Sigmoid colon (tissue), 7 donors: ENCODE measurements at places on chromosomes 12 and 14. TPM values are rescaled to one million over a fixed set of nuclear protein-coding genes. Genes with fewer than 3 reads are reported as not detected.

DNA sequence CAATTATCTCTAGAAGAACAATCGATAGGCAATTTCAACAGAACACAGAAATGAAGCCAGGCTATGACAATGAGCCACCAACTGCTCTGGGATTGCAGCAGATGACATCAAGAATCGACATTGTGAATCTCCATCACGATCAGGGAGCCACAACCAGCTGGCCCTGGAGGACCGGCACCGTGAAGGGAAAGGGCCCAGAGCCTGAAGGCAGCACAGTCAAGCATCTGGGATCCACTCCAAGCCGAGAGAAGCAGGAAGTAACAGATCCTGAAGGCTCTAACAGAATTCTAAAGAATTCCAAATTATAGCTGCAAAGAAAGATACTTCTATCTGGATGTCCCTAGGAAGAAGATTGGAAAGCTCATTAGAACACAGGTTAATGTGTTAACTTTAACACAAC lies 61.0 kb downstream of the LRRC74A start:
- no peaks in the 10 kb centered on the region for H3K36me3 ChIP-seq
- H3K27me3 ChIP-seq: no peaks in the 10 kb centered on the region
- no peak for DNase-seq
- no peaks in the 10 kb centered on the region for H3K4me1 ChIP-seq
- H3K27ac ChIP-seq: no peak overlapping the region

DNA sequence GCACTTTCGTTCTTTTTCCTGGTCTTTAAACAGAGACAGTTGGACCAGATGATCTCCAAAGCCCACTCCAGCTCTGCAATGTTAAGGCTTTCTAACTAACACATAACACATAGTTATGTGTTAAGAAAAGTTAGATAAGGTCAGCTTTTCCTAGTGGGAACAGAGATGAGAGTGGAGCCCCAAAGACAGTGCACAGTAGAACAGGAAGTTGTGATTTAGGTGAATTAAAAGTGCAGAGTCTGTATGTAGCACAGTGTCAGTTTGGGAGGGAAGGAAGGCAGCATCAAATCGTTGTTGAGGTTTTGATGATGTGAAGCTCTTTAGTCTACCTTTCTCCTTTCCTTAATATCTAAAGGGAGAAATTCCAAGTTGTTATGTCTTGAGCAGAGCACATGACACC lies 31.7 kb downstream of the PRORP start:
- H3K36me3 ChIP-seq: no peaks in the 10 kb centered on the region
- H3K27ac ChIP-seq: no peak overlapping the region
- no peaks in the 10 kb centered on the region for H3K27me3 ChIP-seq

DNA sequence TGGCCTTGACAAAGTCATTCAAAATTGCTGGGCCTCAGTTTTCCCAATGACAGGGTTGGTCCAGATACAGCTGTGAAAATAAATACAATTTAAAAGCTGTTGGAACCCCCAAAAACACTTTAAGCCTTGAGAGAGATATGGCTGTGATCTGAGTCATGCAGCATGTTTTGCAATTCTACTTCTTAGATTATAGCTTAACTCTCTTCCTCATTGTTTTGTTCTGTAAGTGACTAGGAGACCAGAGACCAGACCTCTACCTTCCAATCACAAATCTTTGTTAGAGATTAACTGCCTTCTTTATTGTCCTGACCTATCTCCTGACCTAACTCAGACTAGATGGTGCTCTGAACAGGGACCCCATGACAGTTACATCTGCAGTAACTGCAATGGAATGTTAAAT lies 198.1 kb downstream of the STXBP6 start:
- H3K36me3 ChIP-seq: peaks cover 12% of the 10 kb centered on the region
- H3K27ac ChIP-seq: no peak overlapping the region
- no peak for DNase-seq
- H3K4me3 ChIP-seq: no peak overlapping the region
- H3K27me3 ChIP-seq: no peaks in the 10 kb centered on the region

GRCh38 chr12:67274186-67274585 lies 5.0 kb downstream of the CAND1 start:
- H3K4me1 ChIP-seq: peaks cover 84% of the 10 kb centered on the region
- peak overlapping the region; percentile 99 for H3K27ac ChIP-seq
- H3K27me3 ChIP-seq: no peaks in the 10 kb centered on the region
- DNase-seq: no peak
- no peaks in the 10 kb centered on the region for H3K36me3 ChIP-seq

DNA sequence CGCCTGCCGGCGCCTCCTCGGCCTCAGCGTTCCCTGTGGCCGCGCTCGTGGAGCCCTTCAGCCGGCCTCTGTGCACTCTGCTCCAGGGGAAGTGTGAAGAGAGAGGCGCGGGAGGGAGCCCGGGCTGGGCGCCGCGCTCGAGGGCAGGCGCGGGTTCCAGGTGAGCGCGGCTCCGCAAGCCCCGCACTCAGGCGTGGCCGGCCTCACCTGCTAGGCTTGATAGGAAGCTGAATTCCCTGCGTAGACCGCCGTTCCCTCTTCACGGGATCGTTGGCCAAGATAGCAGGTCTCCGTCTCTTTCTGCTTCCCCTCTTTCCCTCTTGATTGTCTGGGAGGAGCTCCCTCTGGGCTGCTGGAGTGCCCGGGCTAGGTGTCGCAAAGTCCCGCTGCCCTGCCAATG lies 89.7 kb downstream of the ASCL4 start:
- no peak for DNase-seq
- H3K4me1 ChIP-seq: no peaks in the 10 kb centered on the region
- H3K27ac ChIP-seq: no peak overlapping the region
- H3K27me3 ChIP-seq: no peaks in the 10 kb centered on the region
- H3K4me3 ChIP-seq: peak overlapping the region; percentile 25

- no peak overlapping the region for H3K27ac ChIP-seq
- no peak overlapping the region for H3K4me3 ChIP-seq
- no peaks in the 10 kb centered on the region for H3K36me3 ChIP-seq
- H3K4me1 ChIP-seq: peaks cover 41% of the 10 kb centered on the region
Measured at GRCh38 chr12:22538311-22538710, 6.0 kb downstream of the C2CD5 start.

- H3K27ac ChIP-seq: no peak overlapping the region
- no peak overlapping the region for H3K4me3 ChIP-seq
- no peaks in the 10 kb centered on the region for H3K27me3 ChIP-seq
- no peak for DNase-seq
- H3K36me3 ChIP-seq: no peaks in the 10 kb centered on the region
- H3K4me1 ChIP-seq: no peaks in the 10 kb centered on the region
Measured at GRCh38 chr12:101086490-101087135, 123.4 kb downstream of the SLC5A8 start.

GRCh38 chr14:20730891-20731290 lies 14.8 kb upstream of the EDDM3A start:
- H3K27ac ChIP-seq: no peak overlapping the region
- DNase-seq: no peak
- no peak overlapping the region for H3K4me3 ChIP-seq
- H3K27me3 ChIP-seq: no peaks in the 10 kb centered on the region
- H3K4me1 ChIP-seq: no peaks in the 10 kb centered on the region
- H3K36me3 ChIP-seq: no peaks in the 10 kb centered on the region

DNA sequence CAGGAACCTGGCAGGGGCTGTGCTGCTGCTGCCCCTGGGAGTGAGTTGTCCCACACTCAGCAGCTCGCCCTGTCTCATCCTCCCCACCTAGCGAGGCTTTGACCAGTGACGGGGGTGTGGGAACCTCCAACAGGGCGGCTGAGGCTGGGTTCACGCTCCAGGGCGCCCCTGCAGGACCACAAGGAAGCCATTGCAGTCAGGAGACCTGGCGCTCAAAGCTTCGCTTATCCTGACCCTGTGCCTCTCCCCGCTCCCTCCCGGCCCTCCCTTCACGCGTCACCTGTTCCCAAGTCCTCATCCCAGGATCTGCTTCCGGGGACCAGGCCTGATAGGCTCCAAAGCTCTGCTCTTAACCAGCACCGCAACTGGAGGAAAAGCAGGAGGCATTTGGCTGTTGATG lies 272.0 kb upstream of the SFSWAP start:
- H3K27me3 ChIP-seq: no peaks in the 10 kb centered on the region
- no peaks in the 10 kb centered on the region for H3K36me3 ChIP-seq
- DNase-seq: no peak
- no peaks in the 10 kb centered on the region for H3K4me1 ChIP-seq
- H3K4me3 ChIP-seq: no peak overlapping the region

DNA sequence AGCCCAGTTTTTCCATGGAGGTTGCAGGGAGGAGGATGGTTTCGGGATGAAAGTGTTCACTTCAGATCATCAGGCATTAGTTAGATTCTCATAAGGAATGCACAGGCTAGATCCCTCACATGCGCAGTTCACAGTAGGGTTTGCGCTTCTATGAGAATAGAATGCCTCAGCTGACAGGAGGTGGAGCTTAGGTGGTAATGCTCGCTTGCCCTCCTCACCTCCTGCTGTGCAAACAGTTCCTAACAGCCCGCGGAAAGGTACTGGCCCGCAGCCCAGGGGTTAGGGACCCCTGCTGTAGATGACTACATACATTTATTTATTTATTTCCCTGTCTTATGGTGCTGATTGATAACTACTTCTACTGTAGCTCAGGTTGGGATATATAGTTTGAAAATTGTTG lies 93.2 kb downstream of the FBXO33 start:
- no peaks in the 10 kb centered on the region for H3K27me3 ChIP-seq
- no peak overlapping the region for H3K4me3 ChIP-seq
- no peak for DNase-seq
- no peak overlapping the region for H3K27ac ChIP-seq

DNA sequence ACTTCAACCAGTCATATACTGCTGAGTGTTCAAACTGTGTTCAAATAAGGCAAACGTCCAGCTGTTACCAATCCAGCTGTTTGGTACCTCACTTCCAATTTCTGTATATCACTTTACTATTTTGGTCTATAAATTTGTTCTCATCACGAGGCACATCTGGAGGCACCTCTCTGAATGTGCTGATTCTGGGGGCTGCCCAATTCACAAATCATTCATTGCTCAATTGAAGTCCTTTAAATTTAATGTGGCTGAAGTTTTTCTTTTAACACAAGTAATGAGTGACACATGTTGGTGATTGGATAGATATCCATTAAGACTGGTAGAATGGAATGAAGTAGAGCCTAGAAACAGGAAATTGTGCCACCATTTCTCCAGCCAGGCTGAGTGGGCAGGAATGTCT lies 617.0 kb upstream of the TMEM132C start:
- no peak overlapping the region for H3K27ac ChIP-seq
- H3K4me3 ChIP-seq: no peak overlapping the region

GRCh38 chr12:78194448-78194847 lies 363.8 kb downstream of the NAV3 start:
- H3K4me3 ChIP-seq: no peak overlapping the region
- no peaks in the 10 kb centered on the region for H3K36me3 ChIP-seq

DNA sequence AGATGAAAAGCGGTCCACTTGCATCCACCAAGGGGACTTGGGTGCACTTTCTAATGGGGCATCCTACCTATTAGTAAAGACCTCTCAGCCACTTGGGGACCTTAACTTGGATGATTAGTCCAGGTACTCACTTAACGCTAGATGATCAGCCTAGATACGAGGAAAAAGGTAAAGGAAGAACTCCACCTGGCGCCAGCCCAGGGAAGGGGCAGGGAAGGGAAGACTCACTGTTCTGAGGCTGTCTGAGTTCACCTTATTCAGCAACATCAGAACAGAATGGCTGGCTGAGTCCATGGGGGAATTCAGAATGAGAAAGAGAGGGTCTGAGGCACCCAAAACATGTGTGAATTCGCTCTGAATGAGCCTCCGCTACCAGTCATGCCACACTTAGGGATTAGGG lies 7.1 kb downstream of the IL22 start:
- peak overlapping the region; percentile 49 for H3K4me3 ChIP-seq
- peak overlapping the region; percentile 89 for H3K27ac ChIP-seq
- peaks cover 29% of the 10 kb centered on the region for H3K4me1 ChIP-seq
- no peaks in the 10 kb centered on the region for H3K36me3 ChIP-seq

DNA sequence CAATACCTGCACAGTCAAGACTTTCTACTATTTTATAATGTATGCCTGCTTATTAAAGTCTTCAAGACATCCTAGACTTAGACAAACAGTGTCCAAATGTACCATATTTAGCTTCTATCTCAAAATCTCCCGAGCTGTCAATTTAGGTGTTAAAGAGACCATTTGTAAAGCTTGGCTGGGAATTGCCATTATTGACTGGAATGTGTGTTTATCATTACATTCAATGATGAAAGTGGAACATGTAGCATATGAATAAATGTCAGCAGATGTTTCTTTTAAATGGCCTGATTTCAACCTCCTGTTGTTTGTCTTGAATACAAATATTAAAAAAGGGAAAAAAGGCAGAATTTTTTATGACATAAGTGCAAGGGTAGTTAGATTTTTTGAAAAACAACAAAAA lies 572.3 kb downstream of the PRKD1 start:
- H3K36me3 ChIP-seq: no peaks in the 10 kb centered on the region
- H3K4me3 ChIP-seq: no peak overlapping the region
- no peak for DNase-seq
- no peaks in the 10 kb centered on the region for H3K4me1 ChIP-seq
- no peak overlapping the region for H3K27ac ChIP-seq

DNA sequence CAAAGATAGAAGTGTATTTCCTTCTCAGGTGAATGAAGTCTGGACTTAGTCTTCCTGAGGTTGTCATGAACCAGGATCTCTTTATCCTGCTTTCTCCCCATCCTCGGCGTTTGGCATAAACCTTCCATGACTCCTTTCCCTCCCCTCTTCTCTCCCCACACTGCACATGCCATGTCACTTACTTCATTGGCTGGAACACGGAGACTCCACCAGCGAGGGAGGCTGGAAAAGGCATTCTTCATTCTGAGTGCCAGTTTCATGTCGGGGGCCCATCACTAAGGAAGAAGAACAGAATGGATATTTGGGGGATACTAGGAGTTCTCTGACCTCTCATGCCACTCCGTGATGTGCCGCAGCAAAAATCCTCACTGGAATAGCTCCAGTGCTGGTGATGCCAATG lies 105.6 kb downstream of the VCPKMT start:
- peaks cover 10% of the 10 kb centered on the region for H3K4me1 ChIP-seq
- H3K36me3 ChIP-seq: no peaks in the 10 kb centered on the region
- H3K27me3 ChIP-seq: no peaks in the 10 kb centered on the region
- DNase-seq: no peak
- no peak overlapping the region for H3K27ac ChIP-seq
- H3K4me3 ChIP-seq: no peak overlapping the region

GRCh38 chr12:115455268-115455681 lies 771.3 kb upstream of the TBX3 start:
- no peak for DNase-seq
- H3K36me3 ChIP-seq: no peaks in the 10 kb centered on the region
- peaks cover 4% of the 10 kb centered on the region for H3K4me1 ChIP-seq
- no peak overlapping the region for H3K27ac ChIP-seq
- peaks cover 20% of the 10 kb centered on the region for H3K27me3 ChIP-seq

Gene AQP2
- total RNA-seq: not detected

Gene SERPINA10
- total RNA-seq: not detected

Gene RXYLT1
- 14.1 TPM for total RNA-seq

Gene KRT7
- not detected for total RNA-seq

Gene NFATC4
- 58.1 TPM for total RNA-seq
